Left lung (tissue), 14 donors: ENCODE measurements at places on chromosomes 11 and 22.
A peak's percentile ranks its signal among the peaks of the same experiment; 100 is the strongest.

DNA sequence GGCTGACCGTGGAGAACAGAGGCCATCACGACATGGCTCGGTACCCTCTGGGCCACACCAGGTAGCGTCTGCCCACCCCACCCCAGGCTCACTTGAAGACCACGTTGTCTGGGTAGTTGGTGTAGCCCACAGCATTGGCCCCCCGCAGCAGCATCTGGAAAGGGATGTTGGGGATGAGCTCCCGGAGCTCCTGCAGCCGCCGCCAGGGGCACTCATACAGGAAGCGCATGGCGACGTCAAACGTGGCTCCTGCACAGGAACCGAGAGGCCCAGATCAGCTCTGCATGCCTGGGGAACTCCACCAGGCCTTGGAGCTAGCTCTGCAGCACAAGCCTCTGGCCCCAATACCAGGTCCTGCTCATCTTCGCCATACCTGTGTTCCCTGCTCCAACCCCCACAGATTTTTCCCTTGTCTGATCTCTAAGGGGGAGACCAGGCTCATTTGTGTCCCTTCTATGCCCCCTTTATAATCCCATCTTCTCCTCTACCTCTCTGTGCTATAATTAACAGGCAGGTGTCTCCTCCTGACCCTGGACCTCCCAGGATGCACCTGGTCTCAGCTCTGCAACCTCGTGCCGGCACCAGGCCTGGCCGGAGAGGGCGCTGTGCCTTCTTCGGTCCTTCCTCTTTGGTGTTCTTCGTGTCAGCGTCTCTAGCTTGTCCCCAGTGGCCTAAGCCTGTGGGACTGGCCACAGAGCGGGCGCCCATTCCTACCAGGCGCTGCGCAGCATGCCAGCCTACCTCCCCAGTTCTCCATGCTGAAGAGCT lies 5.0 kb upstream of the LRFN4 start:
- no peak for DNase-seq

- DNase-seq, result no peak
Observed at GRCh38 chr11:78943154-78943553, 368.5 kb upstream of the NARS2 start.

GRCh38 chr22:46905415-46905814 lies 143.0 kb downstream of the TBC1D22A start:
- DNase-seq, result no peak

GRCh38 chr11:35057926-35058668 lies 80.9 kb upstream of the CD44 start:
- no peak for DNase-seq

GRCh38 chr11:32013603-32014002 lies 77.3 kb upstream of the RCN1 start:
- no peak for DNase-seq

DNA sequence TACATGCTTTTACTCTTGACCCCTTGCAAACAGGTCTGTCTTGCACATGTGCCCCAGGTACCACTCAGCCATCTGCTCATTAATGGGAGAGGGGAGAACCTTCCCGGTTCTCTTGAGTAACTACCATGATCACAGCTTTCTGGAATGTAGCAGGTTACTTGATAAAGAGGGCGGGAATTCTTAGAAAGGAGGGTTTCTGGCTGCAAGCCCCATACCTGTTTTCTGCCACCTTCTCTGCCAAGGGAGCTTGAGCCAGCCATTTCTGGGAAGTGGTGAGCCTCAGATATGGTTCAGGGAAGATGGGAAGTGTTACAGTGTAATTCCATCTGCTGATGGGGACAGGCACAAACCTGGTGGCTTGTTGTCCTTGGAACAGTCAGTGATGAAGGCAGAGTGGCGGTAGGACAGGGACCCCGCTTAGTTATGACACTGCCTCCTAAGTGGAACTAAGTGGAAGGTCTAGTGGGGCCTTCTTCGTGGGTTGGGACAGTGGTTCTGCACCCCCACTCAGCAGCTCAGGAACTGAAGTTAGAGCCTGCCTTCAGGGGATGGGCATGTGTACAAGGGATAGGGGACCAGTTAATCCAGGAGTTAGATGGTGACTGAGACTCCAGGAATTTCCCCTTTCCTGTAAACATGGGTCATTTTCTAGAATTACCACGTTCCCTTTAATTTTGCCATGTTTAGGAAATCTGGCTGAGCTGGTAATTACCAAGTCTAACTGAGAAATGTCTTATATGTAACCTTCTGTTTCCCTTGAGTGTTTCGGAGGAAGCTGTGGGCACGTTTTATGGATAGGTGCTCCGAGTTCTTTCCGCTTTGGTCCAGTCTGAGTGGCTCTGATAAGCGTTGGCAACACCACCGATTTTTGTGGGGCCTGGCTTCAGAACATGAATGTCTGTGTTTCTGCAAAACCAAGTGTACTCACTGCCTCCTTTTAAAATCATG lies 35.3 kb downstream of the BCR start:
- DNase-seq, result no peak

DNA sequence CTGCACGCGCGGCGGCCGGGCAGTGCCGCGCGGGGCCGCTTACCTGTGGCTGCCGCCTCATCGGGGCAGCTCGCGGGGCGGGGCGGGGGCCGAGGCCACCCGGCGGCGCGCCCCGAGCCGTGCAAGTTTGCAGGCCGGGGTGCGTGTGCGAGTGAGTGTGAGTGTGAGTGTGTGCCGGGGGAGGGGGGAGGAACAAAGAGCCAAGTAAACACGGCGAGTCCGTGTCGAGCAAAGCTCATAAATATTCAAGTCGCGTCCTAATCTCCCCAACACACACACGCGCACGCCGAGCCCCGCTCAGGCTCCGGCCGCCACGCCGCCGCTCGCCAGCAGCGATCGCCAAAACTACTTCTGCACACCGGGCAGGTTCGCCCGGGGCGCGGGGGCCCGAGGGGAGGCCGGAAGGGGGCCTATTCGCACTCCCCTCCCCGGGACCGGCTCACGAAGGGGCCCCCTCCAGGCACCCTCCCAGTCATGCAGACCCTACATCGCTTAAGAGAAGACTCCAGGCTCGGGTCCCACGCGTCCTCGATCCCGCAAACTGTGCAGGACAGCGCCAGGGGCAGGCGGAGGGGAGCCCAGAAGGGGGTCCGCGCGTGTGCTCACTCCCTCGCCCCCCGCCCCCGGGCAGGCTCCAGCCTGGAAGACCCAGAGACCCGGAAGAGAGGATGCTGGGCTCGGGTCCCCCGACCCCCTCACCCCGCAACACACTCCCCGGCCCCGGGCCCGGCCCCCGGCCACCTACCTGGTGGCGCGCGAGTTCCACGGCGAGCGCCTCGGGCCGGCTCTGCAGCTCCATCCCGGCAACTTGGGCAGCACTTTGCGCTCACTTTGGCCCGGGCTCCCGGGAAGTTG lies 827 bp downstream of the PHF21B start:
- DNase-seq, result peak; percentile 3

GRCh38 chr22:39661842-39662685 lies 91.5 kb downstream of the CACNA1I start:
- DNase-seq, result no peak

- DNase-seq, result no peak
Observed at GRCh38 chr11:111459506-111460270, 52.5 kb downstream of the BTG4 start.

- DNase-seq, result peak; percentile 22
Observed at GRCh38 chr11:20163783-20164481, 3.7 kb upstream of the DBX1 start.

DNA sequence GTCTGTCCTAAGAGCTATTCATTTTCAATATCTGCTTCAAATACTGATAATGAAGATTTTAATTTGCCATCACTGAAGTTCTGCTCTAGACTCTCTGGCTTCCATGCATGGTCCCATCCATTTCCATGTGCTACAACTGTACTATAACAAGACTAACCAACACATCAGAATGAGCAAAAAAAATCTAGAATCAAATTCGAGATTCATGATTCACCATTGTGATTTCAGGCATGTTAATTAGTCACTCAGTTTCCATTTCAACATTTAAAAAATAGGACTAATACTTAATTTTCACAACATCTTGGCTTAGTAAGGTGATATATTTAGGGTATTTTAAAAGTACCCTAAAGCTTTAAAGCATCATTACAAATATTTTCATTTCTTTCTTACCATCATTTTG lies 22.8 kb downstream of the PICALM start:
- no peak for DNase-seq

DNA sequence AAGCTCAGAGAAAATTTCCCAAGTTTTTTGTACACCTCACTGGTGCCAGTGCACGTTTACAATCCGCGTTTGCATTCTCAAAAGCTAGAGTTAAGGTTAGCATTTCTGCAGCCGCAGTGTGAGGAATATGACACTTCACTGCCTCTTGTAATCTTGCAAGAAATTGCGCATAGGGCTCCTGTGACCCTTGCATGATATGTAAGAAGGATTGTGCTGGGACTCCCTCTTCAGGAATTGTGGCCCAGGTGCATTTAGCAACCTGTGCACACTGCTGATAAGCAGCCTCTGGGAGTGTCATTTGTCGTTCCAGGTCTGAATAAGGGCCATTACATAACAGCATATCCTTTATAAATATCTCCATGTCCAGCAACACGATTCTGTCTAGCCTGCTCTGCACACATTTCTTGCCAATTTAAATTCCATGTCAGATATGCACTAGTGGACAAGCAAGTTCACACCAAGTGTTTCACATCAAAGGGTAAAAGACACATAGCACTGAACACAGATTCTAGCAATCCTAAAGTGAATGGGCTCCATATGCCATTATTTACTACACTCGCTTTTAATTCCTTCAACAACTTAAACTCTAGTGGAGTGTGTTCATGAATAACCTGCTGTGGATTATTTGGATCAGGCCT lies 69.2 kb upstream of the INCENP start:
- DNase-seq, result peak; percentile 36

DNA sequence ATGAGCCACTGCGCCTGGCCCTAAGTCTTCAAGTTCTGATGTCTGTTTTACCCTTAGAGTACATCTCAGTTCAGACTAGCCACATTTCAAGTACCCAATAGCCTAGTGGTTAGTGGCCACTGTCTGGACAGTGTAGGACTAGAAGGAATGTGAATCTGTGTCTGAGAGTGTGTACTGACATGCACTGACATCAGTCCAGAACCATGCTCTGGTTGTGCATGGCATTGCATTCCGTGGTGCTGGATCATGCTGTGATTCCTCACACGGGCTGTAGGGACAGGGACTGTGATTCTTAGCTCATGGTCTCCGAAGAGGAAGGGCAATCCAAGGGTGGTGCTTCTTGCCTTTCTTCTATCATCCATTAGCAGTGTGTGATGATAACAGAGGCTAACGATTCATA lies 41.1 kb downstream of the AMOTL1 start:
- no peak for DNase-seq

GRCh38 chr11:20022363-20023081 lies 137.8 kb downstream of the DBX1 start:
- no peak for DNase-seq

DNA sequence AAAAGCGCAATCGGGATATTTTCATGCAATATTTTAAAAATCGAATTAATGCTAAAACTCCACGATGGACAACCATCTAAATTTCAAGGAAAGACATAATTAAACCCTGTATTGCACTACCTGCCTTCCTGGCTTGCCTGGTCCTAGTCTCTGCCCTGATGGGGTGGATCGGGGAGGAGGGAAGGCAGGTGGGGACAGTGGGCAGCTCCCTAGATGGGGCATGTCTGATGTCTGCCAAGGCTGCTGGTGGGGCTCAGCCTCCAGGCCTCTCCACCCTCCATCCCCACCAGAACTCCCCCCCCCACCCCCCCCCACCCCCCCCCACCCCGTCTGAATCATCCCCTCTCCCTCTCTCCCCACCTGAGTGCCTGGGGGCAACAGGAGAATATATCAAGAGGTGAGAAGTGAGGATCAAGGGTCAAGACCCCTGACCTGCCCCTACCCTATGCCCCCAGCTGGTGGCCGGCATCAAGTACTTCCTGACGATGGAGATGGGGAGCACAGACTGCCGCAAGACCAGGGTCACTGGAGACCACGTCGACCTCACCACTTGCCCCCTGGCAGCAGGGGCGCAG lies 650 bp downstream of the CST6 start:
- DNase-seq, result no peak

DNA sequence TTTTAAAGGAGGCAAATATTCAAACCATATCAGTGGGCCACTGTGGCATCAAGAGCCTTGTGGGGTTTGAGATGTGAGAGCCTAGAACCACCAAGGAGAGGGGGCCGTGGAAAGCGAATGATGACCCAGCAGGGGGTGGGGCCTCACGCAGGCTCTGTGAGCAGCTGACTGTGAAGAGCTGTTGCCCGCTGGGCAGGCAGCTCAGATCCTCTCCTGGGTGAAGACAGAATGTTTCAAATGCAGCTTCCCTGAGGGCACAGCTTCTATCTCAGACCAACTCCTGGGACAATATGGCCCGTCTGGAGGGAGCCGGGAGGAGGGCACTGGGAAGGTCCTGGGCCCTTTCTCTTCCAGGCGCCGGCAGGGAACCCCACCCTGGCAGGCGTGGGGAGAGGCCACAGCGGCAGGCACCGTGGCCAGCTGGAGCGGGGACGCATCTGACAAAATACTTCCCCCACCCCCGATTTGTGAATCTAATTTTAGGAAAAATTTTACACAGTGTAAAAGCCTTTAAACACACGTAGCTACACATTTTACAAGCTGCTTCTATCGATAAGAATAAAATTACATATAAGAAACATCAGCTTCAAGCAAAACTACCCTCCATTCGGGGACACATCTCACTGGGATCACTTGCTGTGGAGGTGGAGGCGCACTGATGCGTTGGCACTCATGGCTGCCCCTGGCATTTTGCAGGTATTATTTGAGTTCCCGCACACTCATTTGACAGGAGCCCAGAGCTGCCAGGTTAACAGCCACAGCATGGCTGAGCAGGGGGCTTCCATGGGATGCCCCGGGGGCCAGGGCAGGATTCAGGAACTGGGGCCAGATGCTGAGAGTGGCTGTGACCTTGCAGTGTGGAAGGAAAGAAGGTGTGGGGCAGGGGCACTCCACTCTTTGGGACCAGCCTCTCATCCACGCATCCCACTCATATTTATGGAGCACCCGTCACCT lies 40.3 kb downstream of the PARVG start:
- DNase-seq, result no peak

DNA sequence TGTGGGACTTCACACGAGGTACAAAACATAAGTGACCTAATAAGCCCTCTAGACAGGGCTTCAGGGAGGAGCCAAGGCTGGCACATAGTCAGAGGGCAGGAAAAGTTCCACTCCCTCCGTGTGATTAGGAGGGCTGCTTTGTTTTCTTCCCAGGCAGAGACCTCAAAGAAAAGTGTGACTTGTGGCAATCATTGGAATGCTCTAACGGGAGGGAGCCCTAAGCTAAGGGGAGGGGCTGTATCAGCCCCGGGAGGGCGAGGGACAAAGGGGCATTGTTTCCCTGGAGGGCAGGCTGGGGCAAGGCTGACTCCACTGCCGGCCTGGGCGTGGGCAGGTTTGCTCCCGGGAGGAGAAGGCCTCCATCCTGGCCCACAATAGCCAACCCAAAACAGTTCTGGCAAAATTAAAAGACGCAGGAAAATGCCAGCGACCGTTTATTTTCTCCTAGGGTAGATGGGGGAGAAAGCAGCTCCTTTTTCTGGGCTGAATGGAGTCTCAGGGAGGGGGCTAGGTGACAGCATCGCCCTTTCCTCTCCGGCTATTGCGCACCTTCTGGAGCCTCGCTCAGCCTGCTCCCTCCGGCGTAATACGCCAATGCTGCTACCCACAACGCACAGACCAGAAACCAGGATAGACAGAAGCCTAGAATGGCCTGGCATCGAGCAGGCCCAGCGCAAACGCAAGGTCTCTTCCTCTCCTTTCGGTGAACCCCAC lies 60.2 kb downstream of the ENDOD1 start:
- no peak for DNase-seq

GRCh38 chr11:12961615-12962014 lies 47.5 kb upstream of the RASSF10 start:
- DNase-seq, result no peak

GRCh38 chr11:67514116-67514515 lies 6.2 kb upstream of the CDK2AP2 start:
- no peak for DNase-seq
